Daoy (cell line): ENCODE measurements at places on chromosomes 2 and 18. TPM values are rescaled to one million over a fixed set of nuclear protein-coding genes. Genes with fewer than 3 reads are reported as not detected.
A peak's percentile ranks its signal among the peaks of the same experiment; 100 is the strongest.

DNA sequence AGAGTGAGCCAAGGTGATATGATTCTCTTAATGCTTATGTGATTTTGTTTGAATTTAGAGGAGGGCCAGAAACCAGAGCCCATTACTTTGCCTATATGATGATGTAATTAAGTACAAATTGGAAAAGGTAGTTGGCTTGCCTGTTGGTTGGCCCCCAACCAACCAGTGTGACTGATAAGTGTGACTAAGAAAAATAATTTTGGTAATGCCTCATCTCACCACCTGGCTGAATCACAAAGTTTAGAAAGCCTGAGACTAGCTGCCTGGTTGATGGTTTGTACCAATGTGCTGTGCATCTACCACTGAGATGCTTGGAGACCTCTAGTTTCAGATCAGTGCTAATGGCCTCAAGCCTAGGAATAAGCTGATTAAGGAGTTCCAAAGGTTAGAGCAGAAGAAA is 338.7 kb downstream of the CDH2 start:
- DNase-seq: peak; percentile 72

GRCh38 chr2:176643646-176644045 is 374.4 kb downstream of the MTX2 start:
- peak; percentile 69 for DNase-seq

DNA sequence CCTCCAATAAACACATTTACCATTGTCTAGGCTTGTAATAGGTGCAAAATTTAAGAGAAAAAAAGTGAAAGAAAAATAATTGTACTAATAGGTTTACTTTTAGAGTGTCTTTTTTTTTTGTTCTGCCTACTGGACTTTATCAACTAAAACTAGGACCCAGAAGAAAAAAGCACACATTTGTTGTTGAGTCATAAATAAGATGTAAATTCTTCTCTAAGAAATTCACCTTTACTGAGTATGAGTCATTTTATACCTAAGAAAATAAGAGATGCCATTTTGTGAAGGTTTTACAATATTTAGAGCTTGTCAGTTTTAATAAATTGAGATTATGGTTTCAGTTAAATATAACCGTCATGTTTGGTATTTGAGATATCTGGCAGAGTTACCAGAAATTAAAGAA is 19.2 kb downstream of the FARP2 start:
- no peak for DNase-seq

DNA sequence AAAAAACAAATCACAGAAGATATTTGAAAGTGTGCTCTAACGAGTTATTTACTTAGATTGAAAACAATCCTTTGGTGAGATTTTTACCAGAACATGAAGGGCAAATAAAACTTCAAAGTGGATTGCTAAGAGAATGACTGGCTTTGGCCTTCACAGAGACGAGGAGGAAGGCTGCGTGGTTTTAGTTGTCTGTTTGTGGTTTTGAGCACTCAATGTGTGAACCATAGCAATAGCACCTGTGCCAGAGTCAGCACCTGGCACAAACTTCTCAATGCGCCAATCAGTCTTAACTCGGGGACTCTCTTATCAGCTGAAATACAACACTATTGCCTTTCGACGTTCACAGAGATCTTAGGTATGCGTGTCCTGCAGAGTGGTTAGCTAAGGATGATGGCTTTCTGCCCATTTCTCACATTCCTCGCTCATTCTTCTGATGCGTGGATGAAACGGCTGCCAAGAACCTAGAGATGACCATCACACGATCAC is 70.0 kb downstream of the MBP start:
- DNase-seq: no peak

DNA sequence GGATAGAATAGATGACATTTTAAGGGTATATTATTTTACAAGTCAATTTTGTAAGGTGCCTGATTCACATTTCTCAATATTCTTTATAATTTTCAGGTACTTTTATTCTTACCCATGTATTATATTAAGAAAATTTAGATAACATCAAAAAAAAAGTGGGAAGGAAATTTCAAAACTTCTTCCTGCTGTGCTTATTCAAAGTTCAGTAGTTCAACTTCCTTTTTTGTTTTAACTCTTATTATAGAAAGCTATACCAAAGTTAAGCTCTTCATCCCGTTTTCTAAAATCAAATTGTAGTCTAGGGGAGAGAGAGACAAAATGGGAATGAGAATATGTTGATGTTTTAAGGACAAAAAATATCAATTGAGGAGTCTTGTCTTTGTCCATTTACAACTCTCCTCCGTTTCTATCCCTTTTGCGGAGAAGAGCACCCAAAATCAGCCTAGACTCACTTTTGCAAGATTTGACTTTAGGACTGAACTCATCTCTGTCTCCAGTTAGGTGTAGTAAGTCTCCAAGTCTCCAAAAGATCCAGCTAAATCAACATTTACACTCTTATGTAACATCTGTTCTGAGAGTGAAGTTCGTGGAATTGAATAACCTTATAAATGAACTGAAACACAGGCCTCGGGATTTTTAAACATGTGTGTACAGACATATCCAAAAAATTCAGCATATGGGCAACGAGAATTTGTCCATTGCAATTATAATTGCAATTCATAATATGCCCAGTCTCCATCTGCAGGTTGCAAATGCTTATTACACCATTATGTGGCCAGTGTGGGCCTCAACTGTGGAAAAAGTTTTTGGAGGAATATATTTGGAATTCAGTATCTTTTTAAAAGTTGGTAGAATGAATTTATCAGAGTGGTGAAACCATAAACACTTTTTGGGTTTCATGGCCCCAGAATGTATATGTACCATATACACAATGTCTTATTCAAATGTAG is 23.9 kb downstream of the FAM124B start:
- DNase-seq: no peak

DNA sequence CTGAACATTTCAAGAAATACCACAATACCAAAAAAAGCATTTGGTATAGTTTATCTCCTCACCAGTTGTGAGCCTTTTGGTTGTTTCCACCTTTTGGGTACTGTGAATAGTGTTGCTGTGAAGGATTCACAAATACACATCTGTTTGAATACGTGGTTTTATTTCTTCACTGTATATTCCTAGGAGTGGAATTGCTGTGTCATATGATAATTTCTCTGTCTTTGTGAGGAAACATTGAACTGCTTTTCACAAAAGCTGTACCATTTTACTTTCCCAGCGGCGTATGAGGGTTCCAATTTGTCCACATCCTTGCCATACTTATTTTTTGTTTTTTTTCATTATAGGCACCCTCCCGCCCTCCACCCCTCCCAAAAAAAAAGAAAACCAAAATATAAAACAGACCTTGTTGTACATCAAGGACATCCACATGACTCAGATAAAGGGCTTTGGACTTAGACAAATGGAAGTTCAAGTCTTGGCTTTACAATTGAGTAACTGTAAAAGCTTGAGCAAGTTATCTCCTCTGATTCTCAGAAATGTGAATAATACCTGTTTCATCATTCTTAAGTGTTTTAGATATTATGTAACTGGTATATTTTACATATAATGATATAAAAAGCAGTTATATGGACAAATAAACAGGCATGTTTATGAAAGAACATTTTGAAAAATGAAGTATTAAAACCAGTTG is 19.0 kb downstream of the UBE2E3 start:
- DNase-seq: no peak

GRCh38 chr2:191927319-191927867 is 80.5 kb upstream of the CAVIN2 start:
- DNase-seq: peak; percentile 92

MAB21L4 gene
- total RNA-seq: not detected in 2 replicates

VSNL1 gene
- 0.09 and 2.1 TPM in 2 replicates for total RNA-seq

TWSG1 gene
- 14.3 and 15.0 TPM in 2 replicates for total RNA-seq

SNTG2 gene
- not detected in 2 replicates for total RNA-seq
